ENCODE measurements at places on chromosomes 2 and 18.

GRCh38 chr2:238801791-238802190 is 46.1 kb upstream of the TWIST2 start:
- no peak for DNase-seq

DNA sequence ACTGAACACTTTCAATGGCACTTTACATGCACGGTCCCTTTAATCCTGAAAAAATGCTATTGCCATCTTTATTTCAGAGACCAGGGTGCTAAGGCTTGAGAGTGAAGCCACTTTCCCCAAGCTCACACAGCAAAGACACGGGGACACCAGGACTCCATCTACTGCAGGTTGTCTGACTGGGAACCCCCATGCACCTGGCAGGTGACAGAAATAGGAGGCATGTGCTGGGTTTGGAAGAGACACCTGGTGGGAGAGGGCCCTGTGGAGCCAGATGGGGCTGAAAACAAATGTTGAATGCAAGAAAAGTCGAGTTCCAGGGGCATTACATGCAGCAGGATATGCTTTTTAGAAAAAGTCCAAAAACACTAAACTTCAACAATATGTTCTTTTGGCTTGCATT is 5.2 kb upstream of the EHD3 start:
- no peak for DNase-seq

GRCh38 chr2:168210895-168211570 is 36.4 kb downstream of the STK39 start:
- DNase-seq: no peak

DNA sequence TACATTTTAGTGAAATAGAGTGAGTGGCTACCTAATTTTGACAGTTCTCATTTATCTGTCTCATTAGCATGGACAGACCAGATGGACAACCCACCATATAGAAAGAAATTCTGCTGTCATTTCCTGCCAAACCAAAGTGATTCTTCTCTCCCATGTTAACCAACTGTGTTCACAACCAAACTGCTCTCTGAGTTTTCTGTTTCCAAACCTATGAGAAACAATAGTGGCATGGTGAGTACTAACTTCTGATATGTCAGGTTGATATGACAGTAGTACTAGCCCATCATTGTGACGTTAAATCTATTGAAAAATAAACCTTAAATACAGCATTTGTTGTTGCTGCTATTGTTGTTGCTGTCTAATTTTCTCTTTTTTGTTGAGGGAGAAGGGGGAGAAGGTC is 72.7 kb downstream of the IKZF2 start:
- DNase-seq: no peak

- DNase-seq: no peak
Measured at GRCh38 chr2:237732790-237733381, 65.7 kb upstream of the RBM44 start.

DNA sequence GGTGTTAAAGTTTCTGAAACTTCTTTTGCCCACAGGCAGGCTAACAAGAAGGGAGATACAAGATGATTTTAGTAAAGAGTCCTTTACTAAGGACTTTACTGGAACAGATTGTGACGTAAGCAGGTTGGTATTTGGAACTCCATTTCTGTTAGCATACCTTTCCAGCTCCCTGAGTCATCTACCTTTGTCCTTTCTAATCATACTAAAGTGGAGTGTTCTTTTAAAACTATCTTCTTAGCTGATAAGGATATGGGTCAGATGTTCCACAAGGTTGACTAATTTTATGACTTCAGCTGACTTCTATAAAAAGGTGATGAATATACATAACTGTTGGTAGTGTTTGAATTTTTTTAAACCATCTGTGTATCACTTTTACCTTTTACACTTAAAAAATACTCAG is 21.1 kb downstream of the UGP2 start:
- no peak for DNase-seq

DNA sequence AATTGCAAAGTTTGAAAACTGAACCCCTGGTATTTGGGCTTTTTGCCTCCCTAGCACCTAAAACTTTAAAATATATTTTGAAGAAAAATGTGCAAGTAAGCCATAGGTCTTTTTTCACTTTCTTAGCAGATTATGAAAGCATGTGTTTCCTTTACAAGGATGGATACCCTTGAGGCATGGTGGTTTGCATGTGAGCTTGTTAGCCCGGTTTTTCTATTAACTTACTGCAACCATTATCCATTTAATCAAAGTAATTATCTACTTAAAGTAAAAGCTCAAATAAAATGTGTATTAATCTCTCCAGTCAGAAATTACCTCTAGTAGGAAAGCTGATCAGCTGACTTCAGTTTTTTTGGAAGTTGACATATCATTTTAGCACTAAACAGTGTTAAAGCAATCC is 140.6 kb downstream of the EML6 start:
- no peak for DNase-seq

Measured in NCI-H1436 treated with DMSO at 0.1 percent for 48 hours (cell line).